HT1080 (cell line): ENCODE measurements at places on chromosomes 5 and 9. TPM values are rescaled to one million over a fixed set of nuclear protein-coding genes. Genes with fewer than 3 reads are reported as not detected.

The PRLR gene
- total RNA-seq = 0.34 and 1.7 TPM in 2 replicates

GRCh38 chr9:16241231-16241630 lies 629.2 kb downstream of the BNC2 start:
- peak; percentile 59 for DNase-seq

The GPR151 gene
- not detected in 2 replicates for total RNA-seq

GRCh38 chr9:69762527-69762926 lies 2.7 kb upstream of the PTAR1 start:
- no peak for DNase-seq

- no peak for DNase-seq
These were observed 38.3 kb downstream of the CEMIP2 start for GRCh38 chr9:71729816-71730526.

The PDCD1LG2 gene
- total RNA-seq = 4.0 and 4.5 TPM in 2 replicates

The DND1 gene
- 1.8 and 2.8 TPM in 2 replicates for total RNA-seq

- no peak for DNase-seq
These were observed 49.9 kb downstream of the FGF18 start for GRCh38 chr5:171469326-171469725.

DNA sequence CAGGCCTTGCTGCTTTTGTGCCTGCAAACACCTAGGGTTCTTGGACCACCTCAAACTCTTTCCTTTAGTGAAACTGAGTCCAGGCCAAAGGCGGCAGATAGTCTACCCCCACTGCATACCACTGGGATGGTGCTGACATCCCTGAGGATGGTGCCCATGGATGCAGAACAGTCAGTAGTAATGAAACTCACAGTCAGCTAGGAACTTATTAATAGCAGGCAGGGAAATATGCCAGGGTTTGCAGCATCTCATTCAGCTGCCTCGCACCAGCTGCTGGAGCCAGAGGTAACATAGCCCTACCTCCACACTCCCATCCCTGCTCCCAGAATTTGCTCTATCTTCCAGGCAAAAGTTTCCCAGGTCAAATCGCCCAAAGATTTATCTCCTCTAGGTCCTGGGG lies 189.1 kb downstream of the SREK1 start:
- DNase-seq = no peak

The PHF24 gene
- not detected in 2 replicates for total RNA-seq

The LHFPL2 gene
- total RNA-seq = 18.8 and 25.9 TPM in 2 replicates

DNA sequence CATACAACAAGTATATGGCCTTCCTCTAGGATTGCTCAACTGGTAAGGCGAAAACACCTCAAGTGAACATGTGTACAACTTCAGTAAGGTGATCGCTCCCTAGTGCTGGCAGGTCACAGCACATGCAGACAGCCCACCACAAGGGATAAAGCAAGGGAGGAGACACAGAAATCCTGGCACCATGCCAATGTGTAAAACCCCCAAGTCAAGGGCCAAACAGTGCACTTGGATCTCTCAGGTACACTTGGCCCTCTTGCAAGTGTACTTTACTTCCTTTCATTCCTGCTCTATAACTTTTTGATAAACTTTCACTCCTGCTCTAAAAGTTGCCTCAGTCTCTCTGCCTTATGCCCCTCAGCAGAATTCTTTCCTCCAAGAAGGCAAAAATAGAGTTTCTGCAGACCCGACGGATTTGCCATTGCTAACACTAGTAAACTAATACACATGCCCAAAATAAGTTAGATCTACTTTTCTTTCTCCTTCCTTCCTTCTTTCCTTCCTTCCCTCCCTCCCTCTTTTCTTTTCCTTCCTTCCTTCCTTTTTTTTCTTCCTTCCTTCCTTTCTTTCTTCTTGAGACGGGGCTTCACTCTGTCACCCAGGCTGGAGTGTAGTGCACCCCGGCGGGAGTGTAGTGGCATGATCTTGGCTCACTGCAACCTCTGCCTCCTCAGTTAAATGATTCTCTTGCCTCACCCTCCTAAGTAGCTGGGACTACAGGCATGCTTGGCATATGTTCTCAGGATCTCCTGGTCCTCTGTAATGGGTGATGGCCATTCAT lies 6.8 kb upstream of the LNPEP start:
- DNase-seq = no peak

The CFAP90 gene
- total RNA-seq = not detected in 2 replicates

The C9orf153 gene
- total RNA-seq = 0.07 TPM in 1 of 2 replicates, not detected in the other

The CACNA1B gene
- 0.08 TPM in 1 of 2 replicates, not detected in the other for total RNA-seq

GRCh38 chr5:174323878-174324281 lies 278.4 kb downstream of the NSG2 start:
- DNase-seq = peak; percentile 68

GRCh38 chr9:99366621-99367020 lies 144.5 kb downstream of the SEC61B start:
- DNase-seq = no peak

DNA sequence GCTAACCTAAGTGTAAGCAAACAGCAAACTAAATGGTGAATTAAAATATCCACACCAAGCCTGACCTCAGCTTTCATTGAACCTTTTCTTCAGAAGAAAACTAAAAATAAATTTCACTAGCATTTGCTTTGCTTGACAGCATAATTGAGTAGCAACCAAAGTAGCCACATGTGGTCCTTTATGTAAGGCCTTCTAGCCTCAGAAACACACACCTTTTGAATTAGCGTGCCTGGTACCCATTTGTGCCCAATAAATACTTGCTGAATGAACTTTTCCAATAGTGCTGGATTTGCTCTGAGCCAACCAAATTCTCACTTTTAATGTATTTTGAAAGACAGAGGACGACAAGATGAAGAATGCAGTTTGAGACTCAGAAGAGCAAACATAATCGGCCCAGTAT lies 2.1 kb upstream of the NIPBL start:
- DNase-seq = no peak

DNA sequence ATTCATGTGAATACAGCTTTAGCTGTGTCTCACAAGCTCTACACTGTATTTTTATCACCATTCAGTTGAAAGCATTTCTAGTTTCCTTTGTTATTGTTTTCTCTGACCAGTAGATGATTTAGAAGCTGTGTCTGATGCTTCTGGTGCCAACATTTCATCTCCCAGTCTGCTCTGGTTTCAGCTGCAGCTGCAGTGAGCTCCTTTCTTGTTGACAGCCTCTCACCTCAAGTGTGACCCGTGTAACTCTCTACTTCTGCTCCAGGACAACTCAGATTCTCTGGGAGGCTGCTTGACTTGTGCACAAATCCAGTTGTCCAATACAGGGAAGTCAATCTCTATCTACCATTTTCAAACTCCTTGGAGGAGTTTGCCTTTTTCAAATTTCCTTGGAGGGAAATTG lies 504.8 kb downstream of the DIRAS2 start:
- no peak for DNase-seq

The RNF183 gene
- total RNA-seq = not detected in 2 replicates

DNA sequence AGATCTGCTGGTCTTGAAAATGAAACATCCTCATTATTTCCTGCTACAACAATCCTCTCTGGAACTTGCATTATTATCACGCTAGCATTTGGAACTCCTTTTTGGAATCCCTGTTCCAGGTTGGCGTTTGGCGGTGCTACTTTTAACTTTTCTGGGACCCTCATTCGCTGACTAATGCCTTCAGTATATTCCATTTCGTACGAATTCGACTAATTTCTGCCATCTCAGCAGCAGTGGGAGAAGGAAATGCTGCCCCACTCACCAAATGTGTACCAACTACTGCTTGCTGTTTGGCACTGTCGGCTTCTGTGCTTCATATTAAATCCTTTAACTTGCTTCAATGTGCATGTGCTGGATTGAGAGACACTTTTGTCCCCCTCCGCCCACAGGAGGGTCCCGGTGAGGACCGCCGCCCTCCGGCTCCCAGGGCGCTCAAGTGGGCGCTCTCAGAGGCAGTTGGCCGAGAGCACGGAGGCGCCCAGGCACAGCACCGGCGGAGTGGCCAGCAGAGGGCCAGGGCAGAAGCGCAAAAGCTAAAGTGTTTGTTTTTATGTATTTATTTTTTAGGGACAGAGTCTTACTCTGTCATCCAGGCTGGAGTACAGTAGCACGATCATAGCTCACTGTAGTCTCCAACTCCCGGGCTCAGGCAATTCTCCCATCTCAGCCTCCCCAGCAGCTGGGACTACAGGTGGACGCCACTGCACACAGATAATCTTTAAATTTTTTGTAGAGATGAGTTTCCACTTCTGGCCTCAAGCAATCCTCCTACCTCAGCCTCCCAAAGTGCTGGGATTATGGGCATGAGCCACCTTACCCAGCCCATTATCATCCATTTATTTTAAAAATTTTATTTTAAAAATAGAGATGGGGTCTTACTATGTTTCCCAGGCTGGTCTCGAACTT lies 11.9 kb downstream of the PDE6A start:
- DNase-seq = no peak

DNA sequence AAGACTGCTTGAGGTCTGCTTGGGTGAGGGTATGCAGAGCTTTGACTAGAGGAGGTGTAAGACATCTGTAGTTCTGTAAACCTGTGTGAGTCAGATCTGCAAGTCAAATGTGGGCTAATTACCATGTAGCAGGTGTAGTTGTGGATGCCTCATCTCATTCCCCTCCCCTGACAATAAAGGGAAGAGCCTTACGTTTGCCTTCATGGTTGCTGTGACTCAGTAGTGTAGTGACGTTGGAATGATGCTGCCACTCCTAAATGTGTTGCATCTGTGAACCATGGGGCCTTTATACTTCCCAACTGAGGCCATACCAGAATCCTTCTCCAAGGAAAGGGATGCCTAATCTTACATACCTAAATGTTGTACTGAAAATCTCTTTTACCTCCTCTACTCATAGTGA lies 26.0 kb downstream of the PRDM6 start:
- peak; percentile 18 for DNase-seq

The REEP2 gene
- total RNA-seq = 1.6 and 2.6 TPM in 2 replicates

GRCh38 chr9:9536523-9536922 lies 1076.3 kb downstream of the PTPRD start:
- DNase-seq = no peak

DNA sequence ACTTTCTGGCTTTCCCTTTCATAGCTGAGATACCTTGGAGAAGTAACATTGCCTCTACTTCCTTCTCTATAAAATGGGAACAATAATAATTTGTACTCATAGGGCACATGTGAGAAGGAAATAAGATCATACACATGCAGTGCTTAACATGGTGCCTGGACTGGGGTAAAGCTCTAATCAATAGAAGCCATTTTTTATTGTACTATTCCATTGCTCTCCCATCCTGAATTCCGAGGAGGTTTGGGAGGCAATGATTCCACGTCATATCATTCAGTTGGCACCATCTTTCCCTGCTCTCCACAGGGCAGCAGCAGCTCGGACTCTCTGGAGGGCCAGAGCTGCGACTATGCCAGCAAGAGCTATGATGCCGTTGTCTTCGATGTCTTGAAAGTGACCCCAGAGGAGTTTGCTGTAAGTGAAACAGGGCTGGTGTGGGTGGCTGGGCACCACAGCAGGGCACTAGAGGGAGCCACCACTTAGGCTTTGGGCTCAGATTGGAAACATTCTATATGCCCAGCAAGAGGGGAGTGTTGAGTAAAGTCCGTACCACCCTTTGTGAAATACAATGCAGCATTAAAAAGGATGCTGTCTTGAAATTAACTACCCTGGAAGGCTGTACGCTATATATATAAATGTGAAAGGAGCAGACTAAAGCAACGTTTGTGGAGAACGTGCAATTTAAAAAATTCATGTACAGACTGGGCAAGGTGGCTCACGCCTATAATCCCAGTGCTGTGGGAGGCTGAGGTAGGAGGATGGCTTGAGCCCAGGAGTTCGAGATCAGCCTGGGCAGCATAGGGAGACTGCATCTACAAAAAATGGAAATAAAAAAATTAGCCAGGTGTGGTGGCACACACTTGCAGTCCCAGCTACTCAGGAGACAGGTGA lies 51.2 kb downstream of the RALGPS1 start:
- DNase-seq = peak; percentile 75

GRCh38 chr9:102482776-102483175 lies 512.4 kb upstream of the CYLC2 start:
- DNase-seq = no peak

DNA sequence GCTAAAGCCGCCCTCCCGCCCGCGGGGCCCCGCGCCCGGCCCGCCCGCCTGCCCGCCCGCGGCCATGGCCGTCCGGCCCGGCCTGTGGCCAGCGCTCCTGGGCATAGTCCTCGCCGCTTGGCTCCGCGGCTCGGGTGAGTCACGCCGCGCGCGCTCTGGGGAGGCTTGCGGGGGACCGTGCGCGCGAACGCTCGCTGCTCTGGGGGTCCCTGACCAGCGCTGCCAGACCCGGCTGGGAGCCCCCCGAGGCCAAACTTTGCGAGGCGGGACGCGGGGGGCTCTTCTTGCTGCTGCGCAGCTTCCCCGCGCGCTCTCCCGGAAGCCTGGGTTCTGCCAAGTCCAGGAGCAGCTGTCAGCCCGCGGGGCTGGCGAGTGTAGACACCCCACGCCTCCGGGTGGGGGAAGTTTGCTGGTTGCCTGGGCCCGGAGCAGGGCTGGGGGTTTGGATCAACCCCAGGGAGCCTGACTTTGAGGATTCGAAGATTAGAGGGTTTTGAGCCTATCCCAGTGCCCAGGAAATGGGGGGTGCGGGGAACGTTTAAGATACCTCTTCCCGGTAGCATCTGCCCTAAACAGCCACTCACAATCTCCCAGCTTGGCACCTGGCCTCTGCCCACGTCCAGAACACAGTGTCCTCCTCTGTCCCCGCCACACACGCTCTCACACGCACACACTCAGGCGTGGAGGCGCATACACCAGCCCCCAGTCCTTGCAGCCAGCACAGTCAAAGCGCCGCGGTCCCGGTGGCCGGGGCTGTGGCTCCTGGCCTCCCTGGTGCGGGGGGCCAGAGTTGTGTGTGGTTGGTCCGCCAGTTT lies 535 bp downstream of the UNC5A start:
- no peak for DNase-seq

The PCDHB10 gene
- 0.11 TPM in 1 of 2 replicates, not detected in the other for total RNA-seq

DNA sequence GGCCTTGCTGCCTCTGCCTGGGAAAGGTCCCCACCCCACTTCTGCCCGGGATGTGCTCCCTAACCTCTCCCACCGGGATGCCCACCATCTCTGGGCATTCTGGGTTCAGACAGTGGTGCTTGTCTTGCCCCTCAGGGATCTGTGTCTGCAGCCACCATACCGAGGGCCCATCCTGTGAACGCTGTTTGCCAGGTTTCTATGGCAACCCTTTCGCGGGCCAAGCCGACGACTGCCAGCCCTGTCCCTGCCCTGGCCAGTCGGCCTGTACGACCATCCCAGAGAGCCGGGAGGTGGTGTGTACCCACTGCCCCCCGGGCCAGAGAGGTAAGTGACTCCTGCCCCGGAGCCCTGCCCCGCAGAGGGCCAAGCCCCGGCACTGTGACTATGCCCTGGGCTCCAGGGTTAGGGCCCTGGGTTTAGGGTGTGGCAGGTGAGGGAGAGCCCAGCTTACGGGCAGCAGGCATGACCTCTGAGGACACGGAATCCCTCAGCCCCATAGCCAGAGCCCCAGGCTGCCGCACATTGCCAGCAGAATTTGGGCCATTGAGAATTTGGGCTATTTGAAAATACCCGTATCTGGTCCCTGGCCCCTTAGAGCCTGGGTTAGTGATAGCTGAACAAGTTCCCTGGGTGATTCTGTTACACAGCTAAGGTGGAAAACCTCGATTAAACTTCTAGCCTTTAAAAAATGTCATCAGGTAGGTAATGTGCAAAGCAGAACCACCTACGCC lies 35.3 kb upstream of the AIF1L start:
- no peak for DNase-seq

DNA sequence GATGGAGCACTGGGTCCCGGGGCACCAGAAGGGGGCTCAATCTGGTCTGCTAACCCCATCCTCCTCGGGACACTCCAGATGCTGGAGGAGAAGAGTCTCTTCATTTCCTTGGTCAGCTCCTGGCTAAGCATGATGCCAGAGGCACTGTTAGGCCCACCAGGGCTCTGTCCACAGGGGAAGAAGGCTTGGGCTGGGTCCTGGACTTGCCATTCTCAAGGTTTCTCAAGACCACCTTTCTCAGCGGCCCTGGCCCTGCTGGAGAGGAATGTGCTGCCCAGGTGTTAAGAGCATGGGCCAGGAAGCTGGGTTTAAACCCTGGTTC lies 7.9 kb downstream of the SH2D3C start:
- DNase-seq = no peak

The SLC1A3 gene
- total RNA-seq = 23.7 and 27.1 TPM in 2 replicates
